ENCODE measurements at places on chromosomes 3 and 15.
A peak's percentile ranks its signal among the peaks of the same experiment; 100 is the strongest.

DNA sequence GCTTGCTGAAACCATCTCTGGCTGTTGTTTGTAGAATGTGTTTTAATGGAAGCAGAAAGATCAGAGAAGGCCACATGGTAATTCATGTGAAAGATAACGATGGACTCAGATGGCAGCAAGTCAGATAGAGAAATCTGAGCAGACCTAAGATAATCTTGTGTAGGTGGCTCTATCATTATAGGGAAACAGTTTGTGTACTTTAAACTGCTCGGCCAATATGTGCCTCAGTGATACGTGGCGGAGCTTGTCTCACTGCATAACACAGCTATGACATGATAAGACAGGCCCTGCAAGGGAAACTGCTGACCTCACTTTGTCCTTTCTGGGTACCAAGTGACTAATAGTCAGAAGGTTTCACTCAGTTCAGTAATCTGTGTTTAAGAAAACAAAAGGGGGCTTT, 51.0 kb downstream of the MME start:
- no peak for DNase-seq

GRCh38 chr3:84727616-84728015, 231.2 kb upstream of the CADM2 start:
- no peak for DNase-seq

DNA sequence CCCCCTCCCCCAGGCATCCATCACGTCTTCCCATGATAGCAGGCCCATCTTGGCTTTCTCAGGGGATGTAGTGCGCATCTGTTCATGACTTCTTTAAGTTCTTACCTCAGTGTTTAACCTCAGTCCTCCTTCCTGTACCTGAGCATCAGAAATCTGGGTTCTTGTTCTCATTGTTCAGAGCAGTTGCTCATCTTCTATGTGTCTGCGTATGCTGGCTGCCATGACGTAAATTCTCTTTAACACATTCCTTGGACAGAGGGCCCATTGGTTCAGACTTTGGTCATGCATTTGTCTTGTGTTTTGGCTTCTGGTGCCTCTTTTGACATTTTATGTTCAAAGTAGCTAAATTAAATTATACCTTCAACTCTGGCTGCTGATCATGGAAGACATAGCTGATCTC, 227.3 kb downstream of the CACNA2D3 start:
- no peak for DNase-seq

- DNase-seq: no peak
Observed at GRCh38 chr3:141266797-141267555, 35.4 kb downstream of the PXYLP1 start.

- no peak for DNase-seq
Observed at GRCh38 chr3:64074060-64074459, 50.8 kb upstream of the PSMD6 start.

DNA sequence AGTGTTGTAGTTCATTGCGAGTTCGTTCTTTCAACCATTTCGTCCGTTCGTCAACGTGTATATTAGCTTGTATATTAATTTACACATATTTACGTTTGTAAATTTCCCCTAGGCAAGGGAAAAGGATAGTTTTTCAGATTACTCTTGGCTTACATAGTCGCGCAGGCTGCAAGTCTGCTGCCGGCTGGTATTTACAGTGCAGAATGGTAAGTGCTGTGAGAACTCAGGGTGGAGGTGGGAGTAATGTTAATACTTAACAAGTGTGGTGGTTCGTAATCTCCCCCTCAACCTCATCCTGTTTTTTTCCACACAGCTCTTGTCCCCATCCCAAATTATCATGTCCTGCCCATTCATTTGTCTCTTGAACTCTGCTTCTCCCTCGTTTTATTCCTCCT, 766 bp downstream of the FAM98B start:
- no peak for DNase-seq

DNA sequence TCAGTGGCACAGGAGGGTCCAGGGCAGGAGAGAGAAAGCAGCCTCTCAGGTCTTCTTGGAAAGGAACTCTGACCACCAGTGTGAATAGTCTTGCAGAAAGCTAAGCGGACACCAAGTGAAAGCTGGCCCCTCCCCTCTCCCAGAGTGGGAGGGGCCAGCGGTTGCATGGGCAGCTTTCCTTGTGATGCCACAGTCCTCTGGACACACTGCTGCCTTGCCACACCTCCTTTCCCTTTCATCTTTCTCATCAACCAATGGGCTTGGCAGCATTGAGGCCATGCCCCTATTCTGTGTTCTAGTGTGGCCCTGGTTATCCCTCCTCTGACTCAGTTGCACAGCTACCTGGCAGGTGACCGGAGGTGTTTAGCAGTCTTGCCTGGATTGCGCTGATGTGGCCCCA, 49.7 kb upstream of the GOLGA6B start:
- no peak for DNase-seq

DNA sequence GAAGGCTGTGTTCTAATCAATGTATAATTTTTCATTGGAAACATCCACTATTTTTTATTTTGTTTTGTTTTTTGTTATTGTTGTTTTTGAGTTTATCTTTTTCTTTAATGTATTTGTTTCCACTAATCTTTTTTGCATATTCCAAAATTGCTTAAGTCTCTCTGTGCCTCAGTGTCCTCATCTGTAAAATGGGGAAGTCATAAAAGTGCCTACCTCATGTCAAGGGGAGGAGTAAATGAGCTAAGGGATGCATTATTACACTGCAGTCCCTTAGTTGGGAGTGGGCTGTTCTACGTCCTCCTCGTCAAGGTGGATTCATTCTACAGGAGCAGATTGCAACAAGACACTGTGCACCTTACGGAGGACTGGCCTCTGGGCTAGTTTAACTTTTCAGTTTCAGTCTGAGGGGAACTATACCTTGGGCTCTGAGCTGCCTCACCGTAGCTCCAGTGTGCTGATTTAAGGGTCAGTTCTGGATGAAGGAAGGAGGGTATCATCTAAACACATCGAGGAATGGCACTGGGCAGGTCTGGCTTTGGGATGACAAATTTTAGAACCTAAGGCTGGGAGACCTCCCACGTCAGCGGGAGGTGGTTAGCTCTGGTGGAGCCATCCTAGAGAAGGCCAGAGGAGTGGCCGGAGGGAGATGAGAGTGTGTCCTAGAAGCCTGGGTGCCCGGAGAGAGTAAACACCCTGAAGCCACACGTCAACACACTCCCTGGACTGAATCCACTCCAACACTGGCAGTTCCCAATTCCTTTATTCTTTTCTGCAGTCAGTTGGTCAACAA, 5.1 kb upstream of the SRP14 start:
- no peak for DNase-seq

- DNase-seq: no peak
Observed at GRCh38 chr3:134803051-134803505, 8.0 kb downstream of the EPHB1 start.

DNA sequence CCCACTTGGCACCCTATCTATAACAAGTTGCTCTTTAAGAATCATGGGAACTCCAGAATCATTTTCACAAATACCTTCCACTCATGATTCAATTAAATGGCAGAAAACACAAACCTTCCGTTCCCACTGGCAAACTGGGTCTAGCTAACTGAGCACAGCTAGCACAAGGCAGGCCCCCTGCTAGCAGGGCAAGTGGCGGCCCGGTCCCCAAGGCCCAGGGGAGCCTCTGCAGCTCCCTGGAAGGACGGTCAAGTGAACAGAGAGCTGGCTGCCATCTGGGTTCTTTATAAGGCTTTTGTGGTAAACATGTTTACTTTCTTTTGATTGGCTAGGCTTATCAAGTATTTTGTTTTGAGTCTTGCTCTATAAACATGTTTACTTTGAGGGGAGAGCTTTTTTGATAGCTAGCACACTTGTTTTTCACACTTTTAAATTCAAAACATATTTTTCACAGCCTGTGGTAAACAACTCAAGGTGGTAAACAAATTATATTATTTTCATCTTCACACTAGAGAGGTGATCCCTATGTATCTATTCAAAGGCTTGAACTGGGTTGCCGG, 81.4 kb downstream of the FOXP1 start:
- DNase-seq: no peak

- DNase-seq: no peak
Observed at GRCh38 chr15:89340573-89340972, 5.9 kb upstream of the POLG start.

DNA sequence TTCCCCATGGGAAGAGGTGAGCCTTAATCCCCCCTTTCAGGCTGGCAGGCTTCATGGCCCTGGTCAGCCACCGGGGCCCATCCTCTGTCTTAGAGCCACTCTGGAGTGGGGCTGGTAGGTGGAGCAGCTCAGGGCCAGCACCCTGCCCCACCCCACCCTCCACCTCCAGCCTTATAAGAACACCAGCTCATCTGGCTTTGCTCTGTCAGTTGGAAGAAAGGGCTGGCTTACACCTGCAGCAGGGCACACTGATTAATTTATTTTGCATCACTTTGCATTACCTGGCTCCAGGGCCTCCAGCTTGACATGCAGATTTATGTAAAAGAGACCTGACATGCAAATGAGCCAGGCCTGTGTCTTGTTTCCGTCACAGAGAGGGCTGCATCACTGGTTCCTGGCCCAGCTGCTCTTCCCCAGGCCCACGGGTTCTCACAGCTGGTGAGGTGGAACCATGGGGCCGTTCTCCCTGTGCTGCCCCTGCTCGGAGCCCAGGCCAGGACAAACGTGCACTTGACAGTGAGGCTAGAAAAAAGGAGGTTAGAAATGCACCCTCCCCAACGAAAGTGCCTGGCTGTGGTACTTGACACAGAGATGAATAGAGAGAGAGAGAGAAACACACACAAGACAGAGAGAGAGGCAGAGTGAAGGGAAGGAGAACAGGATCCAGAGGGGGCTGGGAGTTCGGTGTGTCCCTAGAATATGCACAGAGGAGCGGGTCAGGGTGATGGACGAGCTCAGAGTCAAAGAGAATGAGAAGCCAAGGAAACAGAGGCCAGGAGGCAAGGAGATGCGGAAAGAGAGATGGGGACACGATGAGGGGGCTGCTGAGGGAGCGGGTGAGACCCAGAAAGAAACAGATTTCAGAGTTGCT, 44.5 kb upstream of the MAGEF1 start:
- peak; percentile 27 for DNase-seq

DNA sequence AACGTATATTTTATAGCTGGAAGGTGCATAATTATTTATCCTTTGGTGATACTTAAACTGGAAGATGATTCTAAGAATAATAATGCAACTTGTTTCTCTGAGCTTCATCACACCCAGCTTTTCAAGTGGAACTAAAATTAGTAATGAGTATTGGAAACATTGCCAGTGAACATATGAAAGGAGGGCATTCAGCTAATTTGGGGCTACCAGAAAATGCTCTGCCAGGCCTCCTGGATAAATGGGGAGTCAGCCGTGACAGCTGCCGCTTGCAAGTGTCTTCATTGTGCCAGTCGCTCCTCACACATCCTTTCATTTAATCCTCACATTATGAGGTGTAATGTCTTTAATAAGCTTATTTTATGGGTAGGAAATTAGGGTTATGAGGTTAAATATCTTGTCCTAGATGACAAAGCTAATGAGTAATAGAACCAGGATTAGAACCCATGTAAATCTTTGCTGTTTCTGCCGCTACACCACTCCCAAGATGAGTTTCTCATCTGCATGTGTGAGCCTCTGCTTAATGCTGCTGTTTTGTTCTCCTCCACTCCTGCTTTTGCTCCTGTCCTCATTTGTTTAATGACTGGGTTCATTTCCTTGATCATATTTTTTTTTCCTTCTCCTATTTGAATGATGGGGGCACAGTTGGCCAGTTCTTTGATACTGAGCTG, 155.7 kb downstream of the PLCL2 start:
- no peak for DNase-seq

GRCh38 chr3:126109880-126110235, 25.9 kb upstream of the SLC41A3 start:
- DNase-seq: no peak

DNA sequence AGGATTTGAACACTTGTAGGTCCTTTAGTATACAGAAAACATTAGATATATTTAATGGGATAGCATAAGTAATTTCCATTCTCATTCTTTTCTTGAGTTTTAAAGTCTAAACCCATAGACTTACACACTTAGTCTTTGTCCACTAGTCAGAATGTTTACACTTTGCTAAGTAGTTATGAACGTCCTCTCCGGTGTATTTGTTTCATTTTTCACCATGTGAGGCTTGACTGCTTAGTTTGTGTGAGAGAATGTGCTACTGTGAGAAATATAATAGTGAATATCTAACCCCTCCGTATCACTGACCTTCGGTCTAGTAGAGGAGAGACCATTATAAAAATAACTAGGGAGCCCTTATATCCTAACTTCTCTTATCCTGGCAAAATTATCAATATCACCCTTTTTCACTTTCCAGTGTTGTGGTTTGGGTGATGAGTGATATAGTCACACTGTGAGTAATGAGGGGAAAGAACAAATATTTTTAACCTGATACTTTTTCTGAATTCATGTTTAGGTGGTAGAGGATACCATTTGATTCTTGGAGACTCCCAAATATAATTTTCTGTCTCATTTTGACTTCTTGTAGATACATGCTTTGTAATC, 122.4 kb downstream of the UBE2E2 start:
- DNase-seq: no peak

GRCh38 chr15:69861331-69862171, 236.2 kb downstream of the TLE3 start:
- DNase-seq: no peak

DNA sequence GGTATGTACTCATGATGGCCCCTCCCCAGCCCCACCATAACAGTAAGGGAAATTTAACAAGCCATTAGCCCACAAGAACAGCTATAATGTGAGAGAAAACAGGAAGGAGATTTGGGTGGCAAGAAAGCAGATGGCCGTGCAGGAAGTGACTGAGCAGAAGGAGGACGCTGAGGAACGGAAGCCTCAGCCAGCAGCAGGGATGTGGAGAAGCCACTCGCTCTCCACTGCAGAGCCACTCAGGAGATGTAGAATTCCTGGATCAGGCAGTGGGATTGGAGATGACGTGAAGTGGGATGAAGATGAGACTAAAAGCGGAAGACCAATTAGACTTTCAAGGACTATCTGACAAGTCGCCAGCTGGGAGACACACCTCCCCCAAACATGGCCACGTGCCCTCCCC, 31.2 kb downstream of the PRR23E start:
- DNase-seq: no peak

DNA sequence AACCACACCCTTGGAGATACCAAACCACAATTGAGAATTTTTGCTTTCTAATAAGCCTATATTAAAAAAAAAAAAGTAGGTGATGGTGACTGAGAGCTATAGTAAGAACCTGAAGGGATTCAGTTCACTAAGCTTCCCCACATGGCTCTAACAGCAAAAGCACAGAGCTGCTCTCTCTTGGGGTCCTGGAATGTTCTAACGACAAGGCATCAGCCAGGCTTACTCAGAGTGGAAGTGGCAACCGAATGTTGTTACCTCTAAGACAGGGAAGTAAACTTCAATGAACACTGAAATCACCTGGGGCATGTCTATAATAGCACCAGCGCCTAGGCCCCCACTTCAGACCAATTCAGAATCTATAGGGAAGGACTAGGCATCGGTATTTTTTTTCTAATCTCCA, 397.7 kb downstream of the MAGI1 start:
- DNase-seq: no peak

- DNase-seq: no peak
Observed at GRCh38 chr15:29522373-29523276, 253.0 kb upstream of the NSMCE3 start.

- no peak for DNase-seq
Observed at GRCh38 chr3:87313641-87314040, 37.3 kb upstream of the POU1F1 start.

GRCh38 chr3:187264021-187264420, 27.5 kb downstream of the MASP1 start:
- DNase-seq: peak; percentile 9

Measured in NCI-H510A (cell line).